Activated naive CD4-positive, alpha-beta T cell treated with anti-CD3 and anti-CD28 coated beads, Interleukin-2, amount 50 U/mL, for 72 hours (primary cell): ENCODE measurements at places on chromosomes 5 and 9.

DNA sequence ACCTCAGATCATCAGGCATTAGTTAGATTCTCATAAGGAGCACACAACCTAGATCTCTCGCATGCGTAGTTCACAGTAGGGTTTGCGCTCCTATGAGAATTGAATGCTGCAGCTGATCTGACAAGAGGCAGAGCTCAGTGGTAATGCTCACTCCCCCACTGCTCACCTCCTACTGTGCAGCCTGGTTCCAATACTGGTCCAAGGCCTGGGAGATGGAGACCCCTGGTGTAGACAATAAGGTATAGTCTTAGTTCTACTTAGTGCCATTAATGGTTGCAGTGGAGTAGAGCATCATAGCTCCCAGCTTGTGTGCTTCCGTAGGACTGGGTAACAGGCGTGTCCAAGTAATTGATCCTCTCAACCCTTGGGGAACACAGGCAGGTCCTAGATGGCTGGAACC lies 70.4 kb upstream of the ANKRD55 start:
- no peak for DNase-seq

GRCh38 chr9:109086221-109086620 lies 33.5 kb downstream of the TMEM245 start:
- DNase-seq = no peak

DNA sequence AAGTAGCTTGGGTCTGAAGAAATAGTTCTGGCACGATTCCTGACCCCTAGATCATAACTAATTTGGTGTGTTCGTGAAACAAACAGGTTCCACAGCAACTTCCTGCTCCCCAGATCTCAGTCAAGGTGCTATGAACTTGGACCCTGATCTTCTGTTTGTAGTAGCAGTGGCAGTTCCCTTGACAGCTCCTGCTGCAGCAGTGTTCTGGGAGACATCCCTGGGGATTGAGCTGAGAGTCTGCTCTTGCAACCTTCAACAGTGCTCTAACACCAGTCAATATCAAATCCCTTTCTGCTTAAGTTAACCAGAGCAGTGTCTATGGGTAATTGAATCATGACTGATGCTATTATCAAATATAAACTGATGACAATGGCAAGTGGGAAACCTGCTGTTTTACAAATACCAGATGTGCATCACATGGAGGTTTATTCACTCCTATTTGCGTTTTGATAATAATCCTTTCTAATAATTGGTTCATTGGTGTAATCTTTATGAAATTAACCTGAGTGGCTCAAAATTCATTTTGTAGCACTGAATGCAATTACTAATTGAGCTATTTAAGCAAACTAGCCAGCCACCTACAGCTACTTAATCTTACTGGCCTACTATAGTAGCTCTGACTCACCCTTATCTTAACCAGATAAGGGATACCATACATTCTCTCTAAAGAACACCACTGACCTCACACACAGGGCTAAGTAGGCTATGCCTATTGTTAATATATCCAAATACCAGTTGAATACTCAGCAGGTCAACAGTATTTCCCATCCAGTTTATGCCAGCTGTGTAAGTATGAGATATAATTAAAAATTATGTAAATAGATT lies 21.9 kb downstream of the KDM4C start:
- no peak for DNase-seq

- DNase-seq = no peak
Measured at GRCh38 chr9:110752766-110753165, 84.2 kb downstream of the MUSK start.

- DNase-seq = no peak
Measured at GRCh38 chr9:90805006-90805996, 3.7 kb downstream of the SYK start.
